Pancreas (tissue), 10 donors: ENCODE measurements at places on chromosomes 3 and 15.

DNA sequence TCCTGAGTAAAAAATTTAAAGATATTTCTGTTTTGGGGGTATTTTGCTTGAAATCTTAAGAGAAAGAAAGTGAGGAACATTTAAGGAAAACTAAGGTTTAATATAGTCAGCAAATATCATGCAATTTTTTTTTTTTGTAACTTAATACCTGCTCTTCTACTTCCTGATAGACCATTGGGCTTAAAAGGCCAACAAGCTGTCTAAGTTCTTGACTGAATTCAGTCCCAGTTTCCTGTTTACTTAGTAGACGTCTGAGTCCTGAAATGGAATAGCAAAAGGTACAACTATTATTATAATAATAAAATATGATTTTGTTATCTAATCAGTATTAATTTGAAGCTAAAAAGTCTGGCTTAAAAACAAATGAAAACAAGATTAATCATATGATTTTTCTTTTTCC is 37.9 kb downstream of the IQCB1 start:
- no peak for DNase-seq

GRCh38 chr3:71528816-71529215 is 54.7 kb downstream of the FOXP1 start:
- no peak for DNase-seq

DNA sequence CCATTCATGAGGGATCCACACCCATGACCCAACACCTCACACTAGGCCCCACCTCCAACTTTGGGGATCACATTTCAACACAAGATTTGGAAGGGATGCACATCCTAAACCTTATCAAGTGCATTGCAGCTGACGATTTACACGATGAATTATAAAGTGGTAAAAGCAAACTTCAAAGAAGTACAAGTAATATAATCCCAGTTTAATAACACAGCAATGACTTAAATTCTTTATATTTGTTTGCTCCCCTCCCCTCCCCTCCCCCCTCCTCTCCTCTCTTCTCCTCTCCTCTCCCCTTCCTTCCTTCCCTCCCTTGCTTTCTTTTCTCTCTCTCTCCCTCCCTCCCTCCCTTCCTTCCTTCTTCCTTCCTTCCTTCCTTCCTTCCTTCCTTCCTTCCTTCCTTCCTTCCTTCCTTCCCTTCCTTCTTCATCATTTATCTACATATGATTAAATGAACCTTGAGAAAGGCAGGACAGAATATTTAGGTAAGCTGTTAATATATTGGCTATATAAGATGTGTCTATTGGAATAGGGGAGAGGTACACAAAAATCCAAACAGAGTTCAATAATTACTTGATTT is 46.3 kb upstream of the CLSTN2 start:
- no peak for DNase-seq

DNA sequence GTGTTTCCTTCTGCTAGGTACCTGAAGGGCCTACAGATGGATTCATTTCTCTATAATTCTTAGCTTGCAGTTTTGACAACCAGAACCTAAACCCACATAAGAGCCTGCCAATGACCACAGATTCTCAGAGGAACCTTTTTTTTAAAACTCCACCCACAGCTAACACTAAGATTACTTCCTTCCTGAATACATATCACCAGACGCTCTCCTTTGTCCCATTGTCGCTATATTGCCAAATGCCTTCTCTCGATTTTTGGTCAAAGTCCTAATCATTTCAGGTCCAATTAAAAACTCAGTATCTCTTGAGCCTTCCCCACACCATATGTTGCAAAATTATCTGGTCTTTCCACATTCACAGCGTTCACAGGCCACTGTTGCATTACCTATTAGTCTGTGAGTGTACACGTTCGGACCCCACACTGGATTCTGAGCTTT is 12.4 kb downstream of the ZNF710 start:
- no peak for DNase-seq

- no peak for DNase-seq
These were observed 275.5 kb downstream of the CNTN3 start for GRCh38 chr3:74338998-74339397.
